ENCODE measurements at places on chromosomes 11 and 22.

DNA sequence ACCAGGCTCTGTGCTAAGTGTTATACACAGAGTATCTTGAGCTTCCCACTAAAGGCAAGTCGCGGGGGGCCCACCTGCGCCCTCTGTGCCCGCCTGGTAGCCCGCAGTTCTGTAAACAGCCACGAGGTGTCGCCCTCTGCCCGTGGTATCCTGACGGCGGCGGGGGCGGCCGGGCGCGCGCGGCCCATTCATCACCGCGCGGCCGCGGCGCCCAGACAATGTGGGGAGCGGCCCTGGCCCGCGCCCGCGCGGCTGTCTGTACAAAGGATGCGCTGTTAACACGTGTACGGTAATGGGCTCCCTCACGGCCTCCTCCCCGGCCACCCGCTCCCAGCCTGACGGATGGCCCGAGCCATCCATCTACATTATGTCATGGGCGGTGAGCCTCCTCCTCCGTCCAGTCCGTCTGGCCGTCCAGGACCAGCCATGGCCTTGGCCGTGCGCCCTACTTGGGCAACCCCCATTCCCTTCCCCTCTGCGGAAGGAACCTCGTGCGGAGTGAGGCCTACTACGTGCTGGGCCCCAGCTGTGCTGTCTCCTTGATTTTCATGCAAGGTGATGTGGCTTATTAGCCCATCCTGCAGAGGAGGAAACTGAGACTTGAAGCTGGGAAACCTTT lies 99.4 kb downstream of the MIAT start:
- no peak for DNase-seq

- DNase-seq: no peak
These were observed 202.5 kb upstream of the CADM1 start for GRCh38 chr11:115706626-115707135.

GRCh38 chr22:29167032-29167911 lies 38.4 kb upstream of the EMID1 start:
- DNase-seq: no peak

- no peak for DNase-seq
These were observed 6.6 kb downstream of the F2 start for GRCh38 chr11:46725338-46726205.

- DNase-seq: no peak
These were observed 523.6 kb upstream of the LUZP2 start for GRCh38 chr11:23973244-23973643.

GRCh38 chr11:117239295-117239694 lies 6.8 kb downstream of the RNF214 start:
- peak; percentile 94 for DNase-seq

DNA sequence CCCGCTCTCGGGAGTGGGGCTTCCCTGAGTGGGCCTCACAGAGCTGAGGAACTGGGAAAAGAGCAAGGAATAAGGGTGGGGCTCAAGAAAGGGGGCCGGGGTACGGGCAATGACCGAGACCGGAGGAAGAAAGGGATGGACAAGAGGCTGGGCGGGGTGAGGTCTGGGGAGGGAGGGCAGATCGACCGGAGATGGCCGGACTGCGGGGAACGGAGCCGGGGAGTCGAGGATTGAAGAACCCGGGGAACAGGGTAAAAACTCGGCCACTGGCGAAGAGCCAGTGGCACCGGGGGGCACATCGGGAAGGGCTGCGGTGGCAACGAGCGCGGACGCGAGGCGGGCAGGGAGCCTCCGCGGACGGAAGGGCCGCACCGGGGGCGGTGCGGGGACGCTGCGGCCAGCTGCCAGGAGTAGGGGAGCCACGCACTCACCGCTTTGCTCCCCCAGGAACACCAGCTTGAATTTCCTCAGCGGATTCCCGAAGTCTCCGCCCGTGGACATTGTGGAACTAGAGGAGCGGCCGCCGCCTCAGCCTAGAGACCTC lies 667 bp downstream of the RAB6A start:
- no peak for DNase-seq

DNA sequence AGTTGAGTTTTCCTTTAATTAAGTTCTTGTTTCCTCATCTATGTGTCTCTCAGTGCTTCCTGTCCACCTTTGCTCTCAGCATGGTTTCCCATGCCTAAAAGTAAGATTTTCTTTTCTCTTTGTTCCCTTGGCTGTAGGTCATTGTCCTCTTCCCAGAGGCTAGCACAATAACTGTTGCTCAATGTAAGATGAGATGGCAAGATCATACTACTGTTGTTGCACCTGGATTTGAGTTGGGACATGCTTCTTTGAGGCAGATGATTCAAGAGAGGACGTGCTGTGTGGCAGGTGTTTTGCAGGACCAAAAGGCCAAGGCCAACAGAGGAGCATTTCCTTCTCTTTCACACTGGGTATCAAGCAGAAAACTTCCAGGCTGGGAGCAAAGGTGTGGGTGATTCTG lies 11.3 kb upstream of the NELL1 start:
- no peak for DNase-seq

DNA sequence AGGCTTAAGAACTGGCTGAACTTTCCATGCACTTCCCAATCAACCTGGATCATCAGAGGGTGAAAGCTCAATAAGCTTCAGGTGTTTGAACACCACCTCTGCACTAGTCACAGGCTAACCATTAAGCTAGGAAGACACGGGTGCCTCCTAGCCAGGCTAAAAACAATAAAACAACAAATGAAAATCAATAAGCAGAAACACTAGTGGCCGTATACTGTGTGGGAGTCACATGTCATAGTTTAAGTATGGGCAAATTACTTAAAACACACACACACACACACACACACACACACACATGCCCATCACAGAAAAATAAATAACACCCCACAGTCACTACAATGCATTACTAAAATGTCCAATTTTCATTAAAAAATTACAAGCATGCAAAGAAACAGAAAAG lies 85.2 kb downstream of the APOL5 start:
- DNase-seq: no peak

- DNase-seq: no peak
These were observed 110.5 kb downstream of the ATG16L2 start for GRCh38 chr11:72924568-72925190.

DNA sequence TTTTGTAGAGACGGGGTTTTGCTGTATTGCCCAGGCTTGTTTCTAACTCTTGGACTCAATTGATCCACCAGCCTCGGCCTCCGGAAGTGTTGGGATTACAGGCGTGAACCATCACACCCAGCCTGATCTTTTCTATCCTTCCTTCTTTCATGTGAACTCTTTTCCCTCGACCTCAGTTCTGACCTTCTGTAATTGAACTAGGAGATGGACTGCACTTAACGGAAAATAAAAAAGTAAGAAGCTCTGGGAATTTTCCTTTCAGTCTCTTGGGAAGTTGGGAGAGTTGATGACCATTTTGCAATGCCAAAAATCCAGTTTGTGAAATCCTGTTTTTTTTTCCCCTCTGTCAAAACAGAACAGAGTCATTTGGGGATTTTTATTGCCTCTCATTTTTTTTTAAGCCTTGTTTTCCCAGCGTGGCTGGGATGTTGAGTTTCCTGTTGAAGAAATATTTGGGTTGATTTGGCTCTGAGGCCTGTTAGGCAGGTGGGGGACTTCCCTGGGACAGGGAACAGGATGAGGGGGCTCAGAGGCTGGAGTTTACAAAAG lies 26.9 kb upstream of the CYB5R3 start:
- no peak for DNase-seq

DNA sequence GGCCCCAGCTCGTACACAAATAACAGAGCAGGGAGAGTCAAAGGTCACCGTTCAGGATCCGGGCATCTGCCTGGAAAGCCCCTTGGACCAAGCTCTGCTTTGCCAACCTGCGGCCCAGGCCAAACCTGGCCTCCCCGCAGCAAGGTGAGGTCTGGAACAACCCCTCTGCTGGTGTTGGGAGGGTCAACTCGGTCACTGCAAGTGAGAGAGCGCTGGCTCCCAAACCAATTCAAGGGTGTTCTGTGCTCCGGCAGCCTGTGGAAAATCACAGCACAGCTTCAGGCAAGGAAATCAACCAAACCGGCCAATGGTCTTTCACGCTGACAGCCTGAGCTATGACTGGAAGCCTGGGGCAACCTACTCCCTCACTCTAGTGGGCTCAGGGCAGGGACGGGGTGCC lies 63.4 kb downstream of the MYH9 start:
- DNase-seq: no peak

GRCh38 chr22:17855572-17856290 lies 81.5 kb upstream of the BID start:
- DNase-seq: no peak

DNA sequence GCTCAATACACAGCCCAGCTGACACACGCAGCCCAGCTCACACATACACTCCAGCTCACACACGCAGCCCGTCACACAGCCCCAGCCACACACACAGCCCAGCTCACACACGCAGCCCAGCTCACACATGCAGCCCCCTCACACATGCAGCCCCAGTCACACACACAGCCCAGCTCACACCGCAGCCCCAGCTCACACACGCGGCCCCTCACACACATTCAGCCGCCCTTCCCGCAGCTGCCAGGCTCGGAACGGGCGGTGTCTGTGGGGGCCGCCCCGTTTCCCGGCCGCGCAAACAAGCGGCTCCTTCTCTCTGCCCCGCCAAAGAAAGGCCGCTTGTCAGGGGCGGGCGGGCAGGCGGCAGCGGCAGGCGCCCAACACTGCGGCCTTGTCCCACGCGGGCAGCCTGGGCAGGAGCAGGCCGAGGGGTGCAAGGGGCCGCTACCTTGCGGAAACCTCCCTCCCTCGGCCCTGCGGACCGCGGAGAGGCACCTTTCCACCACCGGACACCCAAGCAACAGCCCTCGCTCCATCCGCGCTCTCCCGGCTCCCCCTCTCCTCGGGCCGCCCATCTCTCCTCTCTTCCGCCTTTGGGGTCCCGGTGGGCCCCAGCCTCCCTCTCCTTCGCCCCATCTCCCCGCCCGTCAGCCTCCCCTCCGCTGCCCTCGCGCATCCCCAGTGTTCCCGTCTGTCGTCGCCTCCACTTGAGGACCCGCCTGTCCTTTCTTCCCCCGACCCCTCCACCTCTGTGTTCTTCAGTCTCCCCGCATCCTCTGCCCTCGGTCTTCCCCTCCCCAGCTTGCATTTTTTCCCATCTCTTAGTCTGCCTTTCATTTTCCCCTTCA lies 2.2 kb downstream of the PHLDB1 start:
- no peak for DNase-seq

DNA sequence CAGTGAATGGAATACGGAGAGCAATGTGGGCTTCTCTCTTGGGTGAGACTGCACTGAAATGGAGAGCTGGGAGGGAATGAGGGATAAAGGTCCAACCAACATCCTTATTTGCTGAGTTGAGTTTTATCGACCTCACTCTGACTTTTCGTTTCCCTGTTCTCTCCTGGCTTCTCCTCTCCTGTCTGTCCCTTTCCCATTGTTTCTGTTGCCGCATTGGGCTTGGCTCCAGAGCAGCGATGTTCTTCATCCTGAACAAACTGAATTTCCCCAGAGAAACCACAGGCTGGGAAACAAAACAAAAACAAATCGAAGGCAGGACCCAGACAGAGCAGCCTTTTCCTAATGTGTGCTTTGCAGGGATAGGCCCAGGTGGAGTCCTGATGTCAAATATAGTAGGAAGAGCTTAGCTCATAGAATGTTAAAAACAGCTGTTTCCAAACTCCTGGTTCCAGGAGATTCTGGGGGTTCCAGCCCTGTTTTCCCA lies 30.0 kb downstream of the MOV10L1 start:
- DNase-seq: no peak

- peak; percentile 88 for DNase-seq
These were observed 19.1 kb downstream of the TNRC6B start for GRCh38 chr22:40196628-40197360.

- no peak for DNase-seq
These were observed 3.9 kb downstream of the PRDM11 start for GRCh38 chr11:45150301-45150700.

GRCh38 chr11:93591247-93591898 lies 48.2 kb upstream of the SMCO4 start:
- DNase-seq: peak; percentile 43

DNA sequence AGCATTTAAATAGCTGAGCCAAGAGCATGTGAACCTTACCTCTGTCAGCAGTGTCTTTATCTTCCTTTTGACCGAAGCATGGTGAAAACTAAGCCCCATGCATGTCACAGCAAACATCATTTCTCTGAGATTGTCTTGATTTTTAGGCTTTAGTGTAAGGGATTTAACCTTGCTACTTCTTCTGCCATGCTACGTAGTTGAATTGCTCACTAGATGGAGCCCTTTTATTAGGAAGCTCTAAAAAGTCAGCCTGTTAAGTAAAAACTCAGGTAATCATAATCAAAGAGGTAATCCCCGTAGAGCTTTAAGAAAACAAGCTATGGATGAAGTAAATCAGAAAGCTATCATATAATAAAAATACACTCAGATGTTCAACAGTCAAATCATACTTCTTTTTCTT lies 149.5 kb downstream of the PGR start:
- DNase-seq: no peak

DNA sequence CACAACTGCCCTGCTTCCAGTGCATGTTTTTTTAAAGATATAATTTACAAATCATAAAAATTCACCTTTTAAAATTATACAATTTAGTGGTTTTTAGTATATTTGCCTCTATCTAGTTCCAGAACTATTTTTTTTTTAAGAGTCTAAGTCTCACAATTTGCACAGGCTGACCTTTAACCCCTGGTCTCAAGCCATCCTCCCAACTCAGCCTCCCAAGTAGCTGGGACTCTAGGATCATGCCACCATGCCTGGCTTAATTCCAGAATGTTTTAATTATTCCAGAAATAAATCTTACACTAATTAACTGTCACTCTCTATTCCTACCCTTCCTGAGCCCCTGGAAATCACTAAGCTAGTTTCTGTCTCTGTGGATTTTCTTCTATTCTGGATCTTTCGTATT lies 1.4 kb upstream of the ARCN1 start:
- no peak for DNase-seq

DNA sequence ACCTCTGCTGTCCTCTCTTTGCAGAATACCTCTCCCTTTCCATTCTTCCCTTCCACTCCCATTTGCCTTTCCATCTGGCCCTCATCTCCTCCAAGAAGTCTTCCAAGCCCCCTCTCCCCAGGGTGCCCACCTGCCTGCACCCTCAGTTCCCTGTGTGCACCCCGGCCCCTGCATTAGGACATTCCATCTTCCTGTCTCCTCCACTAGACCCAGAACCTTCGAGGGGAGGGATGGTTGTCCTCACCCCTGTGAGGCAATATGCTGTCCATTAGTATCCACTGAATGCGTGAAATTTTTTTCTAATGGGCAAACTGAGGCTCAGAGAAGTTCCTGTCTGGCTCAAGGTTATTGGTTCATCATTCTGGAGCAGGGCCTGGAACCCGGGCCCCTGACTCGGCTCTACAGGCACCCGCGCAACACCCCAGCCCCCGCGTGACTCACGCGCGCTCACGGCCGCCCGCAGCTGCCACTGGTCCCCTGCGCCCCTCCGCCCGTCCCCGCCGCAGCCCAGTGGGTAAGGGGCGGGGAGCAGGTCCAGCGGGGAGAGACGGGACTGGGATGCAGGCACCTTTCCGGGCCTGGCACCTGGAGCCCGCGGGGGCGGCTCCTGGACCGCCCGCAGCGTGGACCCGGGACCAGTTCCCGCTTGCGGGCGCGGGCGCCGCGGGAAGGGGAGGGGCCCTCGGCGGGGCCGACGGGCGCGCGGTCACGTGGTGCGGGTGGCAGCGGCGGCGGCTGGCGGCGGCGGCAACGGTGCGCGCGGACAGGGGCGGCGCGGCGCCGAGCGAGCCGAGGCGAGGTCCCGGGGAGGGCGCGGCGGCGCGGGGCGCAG lies 7.0 kb downstream of the SEPTIN3 start:
- no peak for DNase-seq

Data from non-pigmented ciliary epithelial cell (primary cell).